ENCODE measurements at places on chromosomes 1 and 21.

DNA sequence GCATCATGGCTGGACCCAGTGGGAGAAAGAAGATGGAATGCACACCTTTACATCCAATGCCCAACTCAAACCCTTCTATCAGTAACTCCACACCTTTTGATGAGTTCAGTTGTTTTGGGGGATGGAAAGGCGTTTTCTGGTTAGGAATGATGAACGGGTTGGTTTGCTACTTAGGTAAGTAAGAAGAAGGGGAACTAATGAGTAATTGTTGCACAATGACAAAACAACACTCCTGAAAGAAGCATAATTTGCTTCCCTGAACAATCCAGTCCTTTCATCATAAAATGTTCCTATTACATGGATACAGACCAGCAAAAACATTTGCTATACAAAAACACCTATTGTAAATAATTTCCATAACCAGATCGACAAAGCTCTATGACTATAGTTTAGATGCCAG is 35.9 kb upstream of the NFIA start:
- no peak for DNase-seq

DNA sequence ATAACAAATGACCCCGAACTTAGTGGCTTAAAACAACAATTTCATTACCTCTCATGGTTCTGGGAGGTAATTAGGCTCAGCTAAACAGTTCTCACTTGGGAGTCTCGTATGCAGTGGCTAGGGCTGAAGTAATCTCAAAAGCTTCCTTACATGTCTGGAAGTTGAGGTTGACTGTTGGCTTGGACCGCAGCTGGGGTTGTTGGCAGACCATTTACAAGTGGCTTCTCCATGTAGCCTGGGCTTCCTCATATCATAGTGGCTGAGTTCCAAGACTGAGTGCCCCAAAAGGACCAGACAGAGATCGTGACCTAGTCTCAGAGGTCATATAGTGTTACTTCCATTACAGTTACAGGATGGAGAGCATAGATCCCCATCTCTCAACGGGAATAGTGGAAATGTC is 2.4 kb upstream of the POGZ start:
- no peak for DNase-seq

DNA sequence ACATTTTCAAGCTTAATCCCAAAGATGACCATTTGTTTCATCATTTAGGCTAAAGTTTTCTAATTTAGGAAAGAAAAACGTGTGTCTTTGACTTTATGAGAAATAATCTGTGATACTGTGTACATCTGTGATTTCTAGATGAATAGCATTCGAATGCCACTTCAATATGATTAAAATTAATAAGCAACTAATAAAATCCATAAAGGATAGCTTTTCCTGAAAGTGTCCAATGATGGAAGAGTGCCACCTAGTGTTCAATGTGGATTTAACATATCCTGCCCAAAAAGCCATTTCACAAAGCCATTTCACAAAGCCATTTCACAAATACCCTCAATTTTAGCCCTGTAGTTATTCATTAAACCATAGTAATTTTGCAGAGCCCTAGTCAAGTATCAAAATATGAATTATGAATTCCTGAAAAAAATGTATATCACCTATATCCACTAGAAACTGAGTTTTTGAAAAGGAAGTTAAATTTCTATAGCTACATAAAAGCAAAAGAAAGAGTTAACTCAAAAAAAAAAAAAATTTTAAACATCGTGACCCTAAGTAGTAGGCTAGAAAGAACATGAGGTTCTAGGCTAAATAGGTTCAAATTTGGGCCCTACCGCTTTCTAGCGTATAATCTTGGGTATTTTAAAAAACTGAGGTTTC is 19.1 kb downstream of the NME7 start:
- DNase-seq: no peak

DNA sequence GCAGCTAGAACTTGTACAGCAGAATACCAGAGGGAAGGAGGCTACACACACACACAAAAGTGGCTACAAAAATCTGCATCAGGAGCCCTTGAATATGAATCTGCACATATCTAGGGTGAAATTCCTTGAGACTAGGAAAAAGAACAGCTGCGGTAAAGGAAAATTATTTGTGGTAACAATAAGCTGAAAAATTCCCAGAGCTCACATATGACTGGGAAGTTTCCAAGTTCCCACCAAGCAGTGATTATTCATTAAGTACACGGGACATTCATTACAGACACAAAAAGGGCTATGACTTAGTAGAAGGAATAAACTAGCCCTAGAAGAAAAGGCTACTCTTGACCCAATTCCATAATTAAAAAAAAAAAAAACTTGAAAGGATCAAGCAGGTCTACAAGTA is 149.5 kb upstream of the BACE2 start:
- no peak for DNase-seq

- no peak for DNase-seq
Measured at GRCh38 chr1:207913951-207914350, 3.0 kb upstream of the CD34 start.

DNA sequence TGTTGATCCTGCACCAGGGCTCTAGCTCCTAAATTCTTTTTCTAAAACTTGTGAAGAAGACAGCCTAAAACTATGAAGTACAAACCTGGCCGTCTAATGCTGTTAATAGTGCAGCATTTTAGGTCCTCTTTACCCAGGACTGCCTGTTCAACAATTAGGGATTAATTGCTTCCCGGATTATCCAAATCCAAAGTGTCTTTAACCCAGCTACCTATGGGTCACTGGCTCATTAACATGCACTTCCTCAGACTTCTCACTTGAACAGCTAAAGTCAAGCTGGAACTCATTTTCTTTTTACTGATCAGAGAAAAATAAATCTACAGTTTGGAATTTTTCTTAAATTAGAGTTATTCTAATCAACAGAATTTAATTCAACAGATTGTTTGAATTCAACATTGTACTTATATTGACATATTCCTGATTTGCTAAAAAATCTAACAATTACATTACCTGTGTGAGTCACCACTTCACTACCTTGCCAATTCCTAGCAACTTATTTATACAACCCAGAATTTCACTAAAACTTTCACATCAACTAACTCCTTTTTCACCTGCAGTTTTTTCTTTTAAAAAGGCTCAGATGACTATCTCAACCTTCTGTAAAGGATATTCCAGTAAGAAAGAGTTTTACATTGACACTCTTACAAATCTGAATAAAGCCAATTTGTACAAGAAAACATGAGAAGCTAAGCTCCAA is 3.3 kb downstream of the HNRNPU start:
- no peak for DNase-seq
